Fibroblast of skin of back (primary cell): ENCODE measurements at places on chromosomes 2 and 18.

DNA sequence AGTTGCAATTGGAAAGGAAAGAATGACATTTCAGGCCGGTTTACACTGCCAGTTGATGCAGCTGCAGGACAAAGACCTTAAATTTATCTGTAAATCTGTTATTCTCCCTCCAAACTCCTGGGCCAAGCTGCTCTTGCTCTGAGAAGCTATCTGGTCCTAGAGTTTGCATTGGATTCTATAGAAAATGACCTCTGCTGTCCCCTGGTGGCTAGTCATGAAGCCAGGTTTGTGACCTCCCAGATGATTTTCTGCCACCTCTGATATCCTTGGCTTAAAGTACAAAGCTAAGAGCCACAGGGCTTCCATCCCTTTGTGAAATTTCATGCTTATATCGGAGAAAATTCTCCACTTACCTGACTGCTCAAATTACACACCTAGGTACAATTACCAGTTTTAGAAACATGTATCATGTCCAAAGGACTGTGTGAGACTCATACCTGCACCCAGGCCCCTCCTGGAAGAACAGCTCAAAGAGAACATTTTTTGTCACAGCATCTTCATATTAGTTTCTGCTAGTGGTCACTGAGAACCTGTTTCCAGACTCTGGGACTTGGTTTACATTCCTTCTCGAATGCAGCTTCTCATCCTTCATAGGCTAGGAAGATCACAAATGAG, 28.9 kb upstream of the IER3IP1 start:
- peak; percentile 33 for DNase-seq

DNA sequence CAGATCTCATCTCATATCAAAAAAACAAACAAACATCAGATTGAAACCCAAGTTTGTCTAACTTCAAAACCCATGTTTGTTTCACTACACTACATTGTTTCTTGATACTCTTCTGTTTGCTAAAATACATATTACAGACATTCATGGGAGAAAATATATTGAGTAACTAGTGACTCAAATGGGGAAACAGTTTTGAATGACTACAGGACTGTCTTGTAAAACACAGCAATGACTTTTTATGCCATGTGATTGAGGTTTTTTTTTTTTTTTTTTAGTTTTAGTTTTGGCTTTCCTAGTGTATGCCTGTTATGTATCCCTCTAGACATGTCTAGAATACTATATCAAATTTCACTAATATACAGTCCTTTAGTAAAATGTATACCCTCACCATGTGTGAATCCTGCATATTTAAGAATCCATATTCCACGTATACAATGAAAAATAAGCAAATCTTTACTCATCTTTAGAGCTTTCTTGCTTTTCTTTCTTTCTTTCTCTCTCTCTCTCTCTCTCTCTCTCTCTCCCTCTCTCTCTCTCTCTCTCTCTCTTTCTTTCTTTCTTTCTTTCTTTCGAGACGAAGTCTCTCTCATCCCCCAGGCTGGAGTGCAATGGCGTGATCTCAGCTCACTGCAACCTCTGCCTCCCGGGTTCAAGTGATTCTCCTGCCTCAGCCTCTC, 46.6 kb upstream of the SERTAD2 start:
- DNase-seq, result no peak

GRCh38 chr18:5620289-5620688, 76.5 kb upstream of the EPB41L3 start:
- peak; percentile 66 for DNase-seq

GRCh38 chr2:157508676-157509075, 64.8 kb upstream of the CYTIP start:
- no peak for DNase-seq

- DNase-seq, result no peak
Measured at GRCh38 chr2:153072077-153072476, 353.7 kb downstream of the ARL6IP6 start.

- DNase-seq, result no peak
Measured at GRCh38 chr2:239263669-239264491, 136.9 kb downstream of the HDAC4 start.

DNA sequence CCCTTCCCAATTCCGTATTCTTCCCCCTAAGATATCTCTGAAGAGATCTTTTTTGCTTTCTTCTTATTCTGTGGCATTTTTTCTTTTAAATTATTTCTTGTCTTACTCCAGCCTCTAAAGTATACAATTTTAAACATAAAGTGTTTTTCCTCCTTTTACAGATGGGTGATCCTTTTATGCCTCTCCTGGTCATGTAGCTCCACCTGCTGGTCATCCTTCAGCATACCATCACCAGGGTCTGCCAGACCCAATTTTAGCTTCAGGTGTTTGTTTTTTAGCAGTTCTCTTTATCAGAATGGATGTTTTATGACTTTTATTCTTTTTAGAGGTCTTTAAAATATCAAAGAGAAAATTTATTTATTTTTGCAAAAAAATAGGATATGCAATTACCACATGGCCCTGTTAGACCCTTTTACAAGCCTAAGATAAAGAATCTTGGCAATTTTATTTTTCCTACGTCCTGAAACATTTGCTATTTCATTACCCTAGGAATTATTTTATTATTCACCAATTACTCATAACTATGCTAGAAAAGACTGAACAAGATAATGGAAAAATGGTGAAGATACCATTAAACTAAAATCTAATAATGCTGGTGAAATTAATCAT, 55.5 kb downstream of the PIGN start:
- peak; percentile 67 for DNase-seq

DNA sequence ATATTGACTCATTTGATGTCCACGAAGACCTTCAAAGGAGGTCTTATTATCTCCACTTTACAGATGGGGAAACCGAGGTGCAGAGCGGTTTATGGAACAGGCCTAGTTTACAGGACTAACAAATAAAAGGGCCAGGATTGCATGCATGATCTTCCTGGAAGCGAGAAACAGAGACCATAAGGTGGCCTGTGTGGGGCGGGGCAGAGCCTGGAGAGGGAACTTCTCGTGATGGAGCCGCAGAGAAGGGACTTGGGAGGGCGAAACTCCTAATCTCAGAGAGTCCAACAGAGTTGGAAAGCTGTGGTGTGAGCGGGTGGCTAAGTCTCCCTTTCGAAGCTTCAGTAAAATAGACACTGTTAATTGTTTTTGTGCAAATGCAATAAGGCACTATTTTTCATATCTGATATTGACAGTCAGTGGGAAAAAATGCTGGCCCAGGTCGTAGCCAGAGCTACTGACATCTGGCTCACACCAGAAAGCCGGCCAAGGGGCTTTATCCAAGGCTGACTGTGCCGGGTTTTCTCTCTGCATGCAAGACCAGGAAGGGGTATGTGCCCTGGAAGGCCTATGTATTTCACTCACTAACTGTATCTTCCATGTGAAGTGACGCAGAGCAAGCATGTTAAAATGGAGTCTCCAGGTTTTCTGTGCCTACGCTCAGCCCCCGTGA, 4.5 kb downstream of the INPP5D start:
- no peak for DNase-seq
